ENCODE measurements at places on chromosomes 3 and 15.

- DNase-seq, result no peak
Measured at GRCh38 chr3:73404435-73404834, 220.3 kb downstream of the PDZRN3 start.

DNA sequence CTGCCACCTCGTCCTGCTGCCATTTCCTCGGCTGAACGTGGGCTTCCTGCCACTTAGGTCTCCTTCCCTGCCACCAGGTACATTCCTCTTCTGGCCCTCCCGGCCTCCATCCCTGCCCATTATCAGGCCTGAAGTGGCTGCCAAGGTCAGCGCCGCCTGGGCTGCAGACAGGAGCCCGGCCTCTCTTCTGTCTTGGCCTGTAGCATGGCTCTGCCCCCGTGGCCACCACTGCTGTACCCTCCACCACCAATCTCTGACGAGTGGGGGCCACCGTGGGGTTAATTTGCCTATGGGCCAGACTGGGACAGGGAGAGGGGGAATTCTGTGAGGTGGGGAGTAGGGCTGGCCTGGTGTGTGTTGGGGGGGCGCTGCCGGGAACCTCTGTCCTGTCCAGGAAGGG is 2.0 kb upstream of the BAHD1 start:
- DNase-seq, result no peak

DNA sequence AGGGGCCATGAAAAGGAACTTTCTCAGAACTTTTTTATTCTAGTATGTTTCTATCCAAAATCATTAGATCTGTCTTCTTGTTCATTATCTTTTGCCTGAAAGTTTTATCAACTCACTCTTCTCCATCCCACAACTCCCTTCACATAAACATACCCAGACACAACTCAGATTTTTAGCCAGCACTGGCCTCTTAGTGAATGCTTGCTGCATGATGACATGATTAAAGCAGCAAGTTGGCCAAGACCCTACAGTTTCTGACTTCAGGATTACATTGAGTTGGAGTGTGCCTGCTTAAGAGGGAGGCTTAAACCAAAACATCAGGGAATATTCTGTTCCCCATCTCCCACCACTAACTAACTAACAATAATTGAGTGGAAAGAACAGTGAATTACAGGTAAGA is 38.1 kb downstream of the PLSCR2 start:
- no peak for DNase-seq

DNA sequence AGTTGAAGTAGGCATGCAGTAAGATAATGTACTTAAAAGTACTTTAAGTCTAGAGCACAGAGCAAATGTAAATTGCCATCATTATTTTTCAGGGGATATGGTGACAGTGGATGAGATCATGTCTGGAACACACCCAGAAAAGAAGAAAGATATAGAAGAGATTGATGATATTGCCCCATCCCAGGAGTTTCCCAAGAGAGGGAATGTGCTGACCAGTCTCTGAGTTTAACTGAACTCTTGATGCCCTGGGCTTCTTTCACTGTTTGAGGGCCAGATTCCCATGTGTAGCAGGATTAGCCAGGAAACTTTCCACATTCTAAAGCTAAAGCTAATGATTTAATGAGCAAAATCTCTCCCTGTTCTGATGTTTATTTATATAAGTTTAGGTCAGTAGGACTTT is 366.8 kb upstream of the UMPS start:
- no peak for DNase-seq

DNA sequence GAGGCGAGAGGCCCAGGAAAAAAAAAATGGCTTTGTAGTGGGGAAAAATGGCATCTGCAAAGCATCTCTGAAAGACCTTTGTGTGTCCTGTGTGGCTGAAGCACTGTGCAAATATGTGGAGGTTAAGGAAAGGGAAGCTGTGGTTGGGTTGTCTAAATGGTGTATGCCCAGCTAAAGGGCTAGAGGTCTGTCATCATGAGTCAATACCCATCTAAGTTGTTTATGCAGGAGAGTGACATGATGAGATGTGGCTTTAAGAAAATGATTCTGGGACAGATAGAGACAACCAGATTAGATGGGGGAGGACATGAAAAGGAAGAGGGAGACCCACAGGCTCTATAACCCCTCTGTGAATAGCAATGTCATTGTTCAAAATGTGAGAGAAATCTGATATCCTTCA is 280.7 kb downstream of the MFSD1 start:
- DNase-seq, result no peak

- no peak for DNase-seq
Measured at GRCh38 chr15:85131915-85132314, 150.3 kb downstream of the PDE8A start.

DNA sequence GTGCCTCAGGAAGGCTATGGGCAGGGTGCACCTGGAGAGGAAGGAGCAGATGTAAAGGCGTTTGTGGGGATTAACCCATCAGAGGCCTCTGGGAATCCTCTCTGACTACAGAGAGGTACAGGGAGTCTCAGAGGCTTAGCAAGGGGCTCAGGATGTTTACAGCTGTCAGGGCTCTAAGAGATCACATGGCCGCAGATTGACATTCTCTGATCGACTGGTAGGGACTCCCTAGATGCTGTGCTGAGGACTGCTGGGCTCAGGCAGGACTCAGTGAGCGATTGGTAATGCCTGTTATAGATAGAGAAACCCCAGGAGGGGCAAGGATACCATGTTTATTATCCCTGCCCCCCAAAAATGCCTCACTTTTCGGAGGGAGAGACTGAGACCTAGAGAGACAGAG is 103.5 kb downstream of the CORO2B start:
- DNase-seq, result no peak

DNA sequence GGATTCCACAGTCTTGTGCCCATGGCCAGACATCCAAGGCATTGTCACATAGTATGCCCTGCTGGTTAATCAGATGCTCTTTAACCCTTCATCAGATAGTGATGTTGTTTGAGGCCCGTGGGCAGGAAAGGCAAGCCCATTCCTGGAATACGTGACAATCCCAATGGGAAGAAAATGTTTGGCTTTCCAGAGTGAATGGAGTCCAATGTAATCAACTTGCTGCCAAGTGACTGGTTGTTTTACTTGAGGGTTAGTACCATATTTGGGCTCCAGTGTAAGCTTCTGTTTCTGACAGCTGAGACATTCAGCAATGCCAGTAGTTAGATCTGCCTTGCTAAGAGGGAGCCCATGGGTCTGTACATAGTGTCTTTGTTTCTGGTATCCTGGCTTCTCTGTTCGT is 31.3 kb downstream of the RPL39L start:
- DNase-seq, result no peak

DNA sequence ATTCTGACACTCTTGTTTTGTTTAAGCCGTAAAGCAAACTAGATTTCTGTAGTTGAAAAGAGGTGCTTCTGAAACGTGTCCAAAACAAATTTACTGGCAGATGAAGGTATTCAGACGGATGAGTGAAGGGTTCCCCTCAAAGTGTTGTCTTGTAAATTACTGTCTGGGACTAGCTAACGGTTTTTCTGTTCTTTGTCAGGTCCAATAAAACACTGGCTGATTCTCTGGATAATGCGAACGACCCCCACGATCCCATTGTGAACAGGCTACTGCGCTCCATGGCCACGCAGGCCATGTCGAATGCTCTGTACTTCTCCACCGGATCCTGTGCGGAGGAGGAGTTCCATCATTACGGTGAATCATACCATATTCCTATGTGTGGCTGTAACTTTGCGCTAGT is 27.7 kb downstream of the TIPIN start:
- no peak for DNase-seq

DNA sequence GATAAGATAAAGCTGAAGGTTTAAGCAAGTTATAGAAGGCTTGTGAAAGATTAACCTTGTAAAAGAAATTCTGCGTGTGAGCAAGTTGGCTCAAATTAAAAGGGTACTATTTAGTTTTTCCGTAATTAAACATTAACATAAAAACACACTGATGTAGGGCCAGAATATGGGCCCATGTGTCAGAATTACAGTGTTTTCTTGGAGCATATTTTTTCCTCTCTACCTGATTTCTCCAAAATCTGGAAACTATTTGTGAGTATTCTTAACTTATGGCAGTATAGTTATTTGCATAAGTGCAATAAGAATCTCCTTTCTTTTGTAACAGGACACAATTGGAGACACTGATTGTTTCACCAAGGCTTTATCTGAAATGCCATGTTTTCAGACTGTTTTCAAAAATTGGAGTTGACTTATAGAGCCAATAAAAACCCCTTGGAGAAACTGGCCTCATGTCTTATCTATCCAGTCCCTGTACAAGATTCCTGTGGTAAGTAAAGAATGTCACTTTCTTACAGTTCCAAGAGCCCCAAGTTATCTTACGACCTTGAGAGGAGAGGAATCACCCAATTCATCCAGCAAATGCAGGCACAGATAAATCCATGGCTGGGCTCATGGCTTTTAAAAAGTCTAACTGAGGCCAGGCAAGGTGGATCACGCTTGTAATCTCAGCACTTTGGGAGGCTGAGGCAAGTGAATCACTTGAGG is 47.8 kb upstream of the P2RY1 start:
- no peak for DNase-seq

- DNase-seq, result peak; percentile 86
Measured at GRCh38 chr3:63624941-63625560, 27.4 kb upstream of the SNTN start.

DNA sequence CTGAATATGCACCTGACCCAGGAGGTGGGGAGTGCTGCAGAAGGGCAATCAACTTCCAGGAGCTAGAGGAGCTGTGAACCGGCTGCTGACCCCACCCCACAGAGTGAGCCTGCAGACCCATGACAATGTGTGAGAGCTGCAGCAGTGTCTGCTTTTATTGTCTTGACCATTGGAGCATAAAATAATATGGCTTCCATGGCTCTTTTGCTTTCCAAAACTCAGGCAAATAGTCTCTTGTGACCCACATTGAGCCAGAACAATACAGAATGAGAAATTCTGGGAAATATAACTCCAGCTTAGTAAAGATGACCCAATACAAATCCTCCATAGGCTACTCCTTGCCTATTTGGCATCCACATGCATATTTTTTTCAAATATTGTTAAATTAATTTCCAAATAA is 309.6 kb downstream of the PYDC2 start:
- no peak for DNase-seq

DNA sequence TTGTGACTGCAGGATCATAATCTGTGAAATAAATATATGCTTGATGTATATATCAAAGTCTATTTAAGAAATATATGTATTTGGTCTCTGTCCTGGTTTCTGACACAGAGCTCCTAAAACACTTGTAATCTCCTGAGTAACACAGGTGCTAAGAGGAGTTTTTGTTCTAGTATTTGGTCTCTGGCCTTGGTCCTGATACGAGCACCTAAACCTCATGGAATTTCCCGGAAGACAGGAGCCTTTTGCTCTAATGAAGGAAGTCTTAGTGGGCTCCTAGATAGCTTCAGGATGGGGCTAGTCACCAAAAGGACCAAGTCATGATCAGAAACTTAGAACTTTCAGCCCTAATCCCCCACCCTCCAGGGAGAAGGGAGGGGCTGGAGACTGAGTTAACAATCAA is 19.2 kb upstream of the MUSTN1 start:
- DNase-seq, result no peak

Data from NCI-H1048 (cell line).